ENCODE measurements at places on chromosomes 13 and 19.

GRCh38 chr13:114111577-114111976, 20.8 kb downstream of the RASA3 start:
- no peak for DNase-seq

DNA sequence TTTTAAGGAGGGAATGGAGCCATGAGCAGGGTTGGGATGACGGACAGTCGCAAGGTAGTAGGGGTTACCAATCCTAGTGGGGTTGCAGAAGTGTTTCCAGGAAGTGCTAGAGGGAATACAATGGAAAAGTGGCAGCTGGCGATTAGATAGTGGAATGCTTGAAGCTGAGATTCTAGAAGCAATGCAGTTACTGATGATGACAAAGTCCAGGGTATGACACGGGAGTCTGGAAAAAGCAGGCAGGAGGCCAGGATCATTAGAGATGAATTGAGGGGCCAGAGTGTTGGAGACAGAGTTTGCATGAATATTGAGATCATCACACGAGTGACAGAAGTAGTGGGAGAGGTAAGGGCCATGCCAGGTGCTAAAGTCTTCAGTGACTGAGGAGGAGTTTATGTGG, 17.3 kb upstream of the KL start:
- DNase-seq = no peak

- no peak for DNase-seq
Measured at GRCh38 chr13:33717775-33718174, 100.2 kb upstream of the RFC3 start.

GRCh38 chr19:55086730-55087541, 11.3 kb downstream of the EPS8L1 start:
- peak; percentile 89 for DNase-seq

GRCh38 chr19:43731346-43731745, 15.5 kb downstream of the IRGC start:
- no peak for DNase-seq

- no peak for DNase-seq
Measured at GRCh38 chr19:51096473-51097165, 11.6 kb downstream of the CTU1 start.

GRCh38 chr19:43316591-43317319, 36.7 kb upstream of the CD177 start:
- DNase-seq = peak; percentile 40

DNA sequence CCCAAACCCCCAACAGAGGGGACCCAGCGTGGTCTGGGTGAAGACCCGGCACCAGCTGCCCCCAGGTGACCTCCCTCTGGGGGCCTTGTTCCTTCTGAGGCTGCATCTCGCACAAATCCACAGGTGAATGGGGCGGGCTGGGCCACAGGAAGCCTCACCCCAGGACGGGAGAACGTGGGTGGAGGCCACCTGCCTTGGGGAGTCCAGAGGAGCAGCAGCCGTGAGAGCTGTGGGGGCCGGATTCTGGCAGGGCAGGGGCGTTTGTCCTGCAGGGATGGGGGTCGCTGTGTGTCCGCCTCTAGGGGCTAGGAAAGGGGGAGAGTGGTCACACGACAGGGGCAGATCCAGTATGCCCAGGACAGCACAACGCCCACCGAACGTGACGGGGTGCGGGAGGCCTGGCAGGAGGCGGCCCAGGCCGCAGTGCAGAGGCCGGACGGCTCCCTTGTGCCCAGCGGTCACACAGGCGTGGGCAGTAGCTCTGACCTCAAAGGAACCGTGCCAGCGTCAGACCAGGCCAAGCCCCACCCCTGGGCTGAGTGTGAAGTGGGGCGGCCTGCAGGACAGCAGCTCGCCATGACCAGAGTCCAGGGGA, 6.7 kb downstream of the POLR2E start:
- no peak for DNase-seq

DNA sequence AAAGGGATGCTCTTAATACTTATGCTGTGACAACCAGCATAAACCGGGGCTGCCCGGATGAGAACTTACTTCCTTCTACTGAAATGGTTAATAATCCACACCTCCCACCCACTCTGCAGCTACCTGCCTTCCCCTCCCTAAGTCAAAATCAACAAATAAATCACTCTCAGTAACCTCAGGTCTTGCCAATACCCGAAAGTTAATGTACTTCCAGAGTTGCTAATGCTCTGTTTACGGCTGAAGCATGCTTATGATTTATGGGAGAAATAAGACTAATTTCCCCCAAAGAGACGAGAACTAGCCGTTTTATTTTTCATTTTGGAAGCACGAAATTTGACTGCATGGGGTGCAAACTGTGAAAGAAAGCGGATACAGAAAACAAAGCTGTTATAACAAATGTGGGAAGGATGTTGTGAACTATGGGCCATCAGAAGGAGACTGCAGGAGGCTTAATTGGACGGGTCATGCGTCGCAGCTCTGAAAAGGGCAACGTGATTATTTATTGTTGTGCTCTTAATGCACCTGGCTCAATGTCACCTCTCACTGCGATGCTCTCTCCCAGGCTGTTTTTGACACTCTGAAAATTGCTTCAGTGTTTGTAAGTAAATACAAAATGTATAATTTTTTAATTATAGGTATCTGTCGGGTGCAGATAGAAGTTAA, 114.0 kb upstream of the SLC7A1 start:
- DNase-seq = no peak

DNA sequence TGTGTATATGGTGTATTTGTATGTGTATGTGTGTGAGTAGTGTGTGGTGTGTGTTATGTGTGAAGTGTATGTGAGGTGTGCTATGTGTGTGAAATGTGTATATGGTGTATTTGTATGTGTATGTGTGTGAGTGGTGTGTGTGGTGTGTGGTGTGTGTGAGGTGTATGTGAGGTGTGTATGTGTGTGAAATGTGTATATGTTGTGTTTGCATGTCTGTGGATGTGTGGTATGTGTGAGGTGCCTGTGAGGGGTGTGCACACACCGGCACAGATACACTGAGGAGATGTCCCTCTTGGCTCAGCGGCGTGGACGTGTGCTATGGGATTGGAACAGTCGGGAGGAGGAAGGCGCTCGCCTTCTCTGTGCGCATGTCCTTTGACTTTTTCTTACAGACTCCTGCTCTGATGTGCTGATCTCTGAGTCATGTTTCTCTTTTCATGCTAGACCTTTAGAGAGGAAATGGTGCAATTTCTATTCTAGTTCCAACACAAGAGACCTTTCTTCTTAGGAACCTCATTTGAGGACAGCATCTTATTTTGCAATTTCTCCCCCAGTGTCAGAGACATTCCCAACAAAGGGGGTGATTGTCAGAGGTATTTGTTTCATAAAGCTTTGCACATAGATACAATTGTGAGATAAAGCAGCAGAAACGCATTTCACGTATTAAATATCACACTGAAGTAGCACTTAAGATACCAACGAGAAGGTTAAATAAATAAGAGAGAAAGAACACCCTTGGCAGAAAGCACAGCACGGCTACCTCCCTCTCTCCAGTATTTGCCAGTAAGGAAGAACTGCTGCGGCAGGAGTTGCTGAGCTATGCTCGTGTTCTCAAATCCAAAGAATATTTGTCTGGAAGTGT, 11.3 kb upstream of the TNFRSF19 start:
- peak; percentile 73 for DNase-seq

GRCh38 chr19:34173193-34173956, 1.1 kb downstream of the LSM14A start:
- DNase-seq = no peak

DNA sequence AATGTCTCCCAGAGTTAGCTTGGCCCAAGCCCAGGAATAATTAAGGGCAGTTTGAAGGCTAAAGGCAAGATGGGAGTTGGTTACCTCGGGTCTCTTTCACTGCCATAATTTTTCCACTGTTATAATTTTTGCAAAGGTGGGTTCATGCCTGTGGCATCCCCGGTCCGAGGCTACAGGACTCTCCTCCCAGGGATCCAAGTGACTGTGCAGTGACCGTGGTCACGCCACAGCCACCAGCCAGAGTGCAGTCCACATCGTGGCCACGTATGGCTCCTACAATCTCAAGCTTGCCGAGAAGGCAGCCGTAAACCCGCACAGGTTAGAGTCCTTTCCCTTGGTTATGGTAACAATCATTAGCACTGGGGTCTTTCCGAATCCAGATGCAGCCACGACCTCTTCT, 36.8 kb downstream of the C13orf46 start:
- DNase-seq = no peak

DNA sequence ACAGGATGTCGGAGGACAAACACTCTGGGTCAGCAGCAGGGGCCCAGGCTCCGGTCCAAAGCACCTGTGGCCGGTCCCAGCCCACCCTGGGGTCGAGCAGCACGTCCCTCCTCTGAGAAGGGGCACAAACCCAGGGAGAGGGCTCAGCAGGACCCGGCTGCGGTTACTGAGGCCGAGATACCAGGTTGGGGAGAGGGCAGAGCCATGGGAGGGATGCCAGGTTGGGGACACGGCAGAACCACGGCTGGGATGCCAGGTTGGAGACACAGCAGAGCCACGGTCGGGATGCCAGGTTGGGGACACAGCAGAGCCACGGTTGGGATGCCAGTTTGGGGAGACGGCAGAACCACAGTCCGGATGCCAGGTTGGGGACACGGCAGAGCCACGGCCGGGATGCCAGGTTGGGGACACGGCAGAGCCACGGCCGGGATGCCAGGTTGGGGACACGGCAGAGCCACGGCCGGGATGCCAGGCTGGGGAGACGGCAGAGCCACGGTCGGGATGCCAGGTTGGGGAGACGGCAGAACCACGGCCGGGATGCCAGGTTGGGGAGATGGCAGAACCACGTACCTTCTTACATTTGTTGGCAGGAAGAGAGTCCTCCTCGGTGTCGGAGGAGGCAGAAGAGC, 18.5 kb downstream of the MIER2 start:
- no peak for DNase-seq

DNA sequence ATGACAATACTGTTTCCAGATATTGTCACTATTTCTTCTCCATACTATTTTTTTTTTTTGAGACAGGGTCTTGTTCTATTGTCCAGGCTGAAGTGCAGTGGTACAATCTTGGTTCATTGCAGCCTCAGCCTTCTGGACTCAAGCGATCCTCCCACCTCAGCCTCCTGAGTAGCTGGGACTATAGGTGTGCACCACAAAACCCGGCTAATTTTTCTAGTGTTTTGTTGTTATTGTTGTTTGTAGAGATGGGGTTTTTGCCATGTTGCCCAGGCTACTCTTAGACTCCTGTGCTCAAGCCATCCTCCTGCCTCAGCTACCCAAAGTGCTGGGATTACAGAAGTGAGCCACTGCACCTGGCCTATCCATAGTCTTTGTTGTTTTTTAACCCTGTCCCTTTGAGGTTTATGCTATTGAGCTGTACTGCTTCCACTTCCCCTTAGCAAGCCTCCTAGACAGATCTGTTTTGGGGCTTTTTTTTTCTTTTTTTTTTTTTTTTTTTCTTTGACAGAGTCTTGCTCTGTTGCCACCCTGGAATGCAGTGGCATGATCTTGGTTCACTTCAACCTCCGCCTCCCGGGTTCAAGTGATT, 27.6 kb upstream of the MAP3K10 start:
- no peak for DNase-seq

DNA sequence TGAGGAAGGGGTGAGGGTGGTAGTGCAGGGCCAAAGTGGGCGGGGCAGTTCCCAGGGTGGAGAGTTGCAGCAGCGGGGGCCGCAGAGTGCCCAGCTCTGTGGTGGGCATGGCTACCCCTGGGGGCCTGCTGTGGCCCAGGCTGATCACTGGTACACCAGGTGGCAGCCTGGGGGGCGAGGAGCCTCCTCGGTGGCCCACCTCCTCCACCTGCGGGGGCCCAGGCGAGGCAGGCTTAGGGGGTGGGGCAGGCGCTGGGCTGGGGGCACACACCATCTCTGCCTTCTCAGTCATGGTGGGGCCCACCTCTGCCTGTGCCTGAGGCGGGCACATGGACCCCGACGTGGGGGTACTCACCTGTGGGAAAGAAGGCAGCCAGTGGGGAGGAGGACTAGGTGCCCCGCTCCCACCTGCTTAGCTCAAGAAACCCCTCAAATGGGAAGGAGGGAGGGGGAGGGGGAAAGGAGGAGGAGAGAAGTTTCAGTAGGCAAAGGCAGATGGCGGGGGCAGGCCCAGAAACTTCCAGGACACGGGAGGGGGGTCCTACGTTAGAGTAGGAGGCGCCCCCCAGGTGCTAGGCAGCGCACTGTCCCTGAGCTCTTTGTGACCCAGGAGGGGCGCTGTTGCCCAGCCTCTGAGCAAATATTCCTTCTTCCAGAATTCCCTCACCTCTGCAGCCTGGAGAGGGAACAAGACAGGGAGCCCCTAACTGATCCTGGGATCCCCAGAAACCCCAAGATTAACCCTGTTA, 1.6 kb downstream of the LYL1 start:
- no peak for DNase-seq

Measured in GM04504 (cell line).